ENCODE measurements at places on chromosomes 6 and 20.

GRCh38 chr6:163132050-163132750, 282.3 kb upstream of the QKI start:
- no peak overlapping the region for H3K27ac ChIP-seq
- no peaks in the 10 kb centered on the region for H3K4me1 ChIP-seq
- H3K27me3 ChIP-seq = no peaks in the 10 kb centered on the region
- no peaks in the 10 kb centered on the region for H3K36me3 ChIP-seq
- H3K4me3 ChIP-seq = no peak overlapping the region

DNA sequence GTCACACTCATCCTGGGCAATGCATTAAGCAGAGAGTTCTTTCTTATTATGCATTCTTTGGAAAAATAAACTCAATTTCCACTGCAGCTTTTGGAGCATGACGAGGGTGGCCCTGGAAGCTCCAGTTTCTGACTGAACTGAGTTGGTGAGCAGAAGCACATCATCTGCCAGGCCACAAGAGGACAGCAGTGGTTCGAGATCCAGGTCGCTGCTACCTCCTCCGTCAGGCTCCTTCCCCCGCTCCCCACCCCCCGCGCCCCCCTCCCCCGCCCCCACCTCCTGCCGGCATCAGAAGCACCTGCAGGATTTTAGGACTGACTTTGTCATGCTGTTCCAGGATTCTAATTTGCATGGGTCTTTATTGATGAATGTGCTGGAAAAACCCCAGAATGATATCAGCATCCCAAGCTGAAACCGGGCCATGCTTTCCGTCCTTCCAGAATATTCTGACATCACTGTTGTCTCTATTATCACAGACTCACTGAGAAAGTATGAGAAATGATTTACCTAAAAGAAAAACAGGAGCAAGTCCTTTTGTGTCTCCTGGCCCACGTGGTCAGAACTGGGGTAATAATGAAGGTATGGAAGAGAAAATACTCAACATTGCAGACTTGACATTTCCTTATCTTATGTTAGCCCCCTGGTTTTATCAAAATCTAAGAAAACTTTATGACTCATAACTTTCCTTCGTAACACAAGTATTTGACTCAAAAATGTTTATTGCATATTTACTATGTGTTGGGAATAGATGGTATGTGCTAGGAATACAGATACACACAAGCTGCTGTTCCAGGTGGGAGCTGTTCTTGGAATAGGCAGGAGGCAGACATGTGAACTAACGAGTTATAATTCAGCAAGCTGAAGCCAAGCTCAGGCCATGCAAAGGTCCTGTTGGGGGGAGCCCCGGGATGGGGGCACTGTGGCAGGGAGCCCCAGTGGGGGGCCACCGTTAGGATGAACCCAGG, 220.2 kb upstream of the EXOC2 start:
- peaks cover 9% of the 10 kb centered on the region for H3K27me3 ChIP-seq
- H3K4me1 ChIP-seq = no peaks in the 10 kb centered on the region

DNA sequence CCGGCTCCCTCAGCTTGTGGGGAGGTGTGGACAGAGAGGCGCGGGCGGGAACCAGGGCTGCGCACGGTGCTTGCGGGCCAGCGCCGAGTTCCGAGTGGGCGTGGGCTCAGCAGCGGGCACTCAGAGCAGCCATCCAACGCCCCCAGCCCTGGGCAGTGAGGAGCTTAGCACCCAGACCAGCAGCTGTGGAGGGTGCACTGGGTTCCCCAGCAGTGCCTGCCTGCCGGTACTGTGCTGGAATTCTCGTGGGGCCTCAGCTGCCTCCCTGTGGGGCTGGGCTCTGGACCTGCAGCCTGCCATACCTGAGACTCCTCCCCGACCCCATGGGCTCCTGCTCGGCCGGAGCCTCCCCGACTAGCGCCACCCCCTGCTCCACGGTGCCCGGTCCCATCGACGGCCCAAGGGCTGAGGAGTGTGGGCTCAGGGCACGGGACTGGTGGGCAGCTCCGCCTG, 92.7 kb downstream of the MANEA start:
- no peak for DNase-seq
- H3K27me3 ChIP-seq = no peaks in the 10 kb centered on the region
- no peak overlapping the region for H3K27ac ChIP-seq
- no peak overlapping the region for H3K4me3 ChIP-seq
- no peaks in the 10 kb centered on the region for H3K4me1 ChIP-seq

- H3K27me3 ChIP-seq = peaks cover 48% of the 10 kb centered on the region
- H3K27ac ChIP-seq = no peak overlapping the region
- H3K4me1 ChIP-seq = peaks cover 34% of the 10 kb centered on the region
- no peaks in the 10 kb centered on the region for H3K36me3 ChIP-seq
- DNase-seq = no peak
Measured at GRCh38 chr6:136922685-136923006, 545 bp downstream of the SLC35D3 start.

- no peaks in the 10 kb centered on the region for H3K36me3 ChIP-seq
- peaks cover 11% of the 10 kb centered on the region for H3K4me1 ChIP-seq
- no peak overlapping the region for H3K4me3 ChIP-seq
- DNase-seq = peak; percentile 63
- H3K27ac ChIP-seq = no peak overlapping the region
Measured at GRCh38 chr6:1027795-1028569, 283.9 kb upstream of the FOXQ1 start.

DNA sequence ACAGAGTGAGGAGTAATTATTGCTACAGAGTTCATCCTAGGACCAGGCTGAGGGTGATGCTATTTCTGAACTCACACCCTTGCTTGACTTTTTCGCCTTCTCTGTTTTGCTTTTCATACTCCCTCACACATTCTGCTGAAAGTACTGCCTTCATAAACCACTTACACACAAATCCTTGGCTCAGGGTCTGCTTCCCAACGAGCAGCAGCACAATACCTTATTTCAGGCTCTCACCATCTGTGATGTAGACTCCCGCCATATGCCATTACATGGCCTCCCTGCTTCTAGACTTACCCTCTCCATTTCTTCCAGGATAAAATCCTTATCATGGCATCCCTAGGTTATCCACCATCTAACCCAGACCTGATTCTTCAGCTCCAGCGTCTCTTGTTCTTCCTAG, 321.3 kb upstream of the SPTLC3 start:
- H3K27me3 ChIP-seq = no peaks in the 10 kb centered on the region
- no peaks in the 10 kb centered on the region for H3K4me1 ChIP-seq
- no peak overlapping the region for H3K27ac ChIP-seq
- no peaks in the 10 kb centered on the region for H3K36me3 ChIP-seq

GRCh38 chr6:99276747-99277146, 72.7 kb downstream of the FAXC start:
- DNase-seq = no peak
- no peaks in the 10 kb centered on the region for H3K27me3 ChIP-seq
- H3K4me1 ChIP-seq = no peaks in the 10 kb centered on the region
- no peak overlapping the region for H3K4me3 ChIP-seq
- H3K36me3 ChIP-seq = no peaks in the 10 kb centered on the region

DNA sequence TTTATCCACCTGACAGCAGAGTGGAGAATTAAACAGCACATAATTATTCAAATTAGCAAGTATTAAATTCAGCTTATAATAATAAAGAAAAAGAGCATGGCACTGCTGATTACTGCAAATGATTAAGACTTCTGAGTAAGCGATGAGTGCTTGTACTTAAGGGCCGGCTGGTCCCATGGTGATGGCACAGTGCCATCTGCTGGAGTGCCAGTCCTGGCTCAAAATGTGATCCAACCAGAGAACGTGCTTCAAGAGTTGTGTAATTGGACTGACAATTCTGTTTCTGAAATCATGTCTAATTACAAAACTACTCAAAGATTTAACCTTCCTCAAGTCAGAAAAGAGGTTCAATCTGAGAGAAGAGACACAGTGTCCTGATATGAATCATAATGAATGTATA, 181.6 kb upstream of the RGS17 start:
- H3K36me3 ChIP-seq = no peaks in the 10 kb centered on the region
- H3K4me1 ChIP-seq = no peaks in the 10 kb centered on the region
- H3K27me3 ChIP-seq = no peaks in the 10 kb centered on the region
- H3K4me3 ChIP-seq = no peak overlapping the region

GRCh38 chr6:150078788-150079187, 9.9 kb upstream of the ULBP3 start:
- H3K4me1 ChIP-seq = no peaks in the 10 kb centered on the region
- H3K27ac ChIP-seq = no peak overlapping the region
- H3K36me3 ChIP-seq = no peaks in the 10 kb centered on the region
- no peak overlapping the region for H3K4me3 ChIP-seq
- DNase-seq = no peak

- H3K36me3 ChIP-seq = no peaks in the 10 kb centered on the region
- H3K27me3 ChIP-seq = no peaks in the 10 kb centered on the region
- H3K4me3 ChIP-seq = no peak overlapping the region
- no peak for DNase-seq
- H3K27ac ChIP-seq = no peak overlapping the region
- H3K4me1 ChIP-seq = no peaks in the 10 kb centered on the region
Measured at GRCh38 chr6:145031001-145031400, 704.3 kb downstream of the EPM2A start.

Measured in suprapubic skin (tissue), 4 donors.